ENCODE measurements at places on chromosomes 12 and 14.
A peak's percentile ranks its signal among the peaks of the same experiment; 100 is the strongest.

DNA sequence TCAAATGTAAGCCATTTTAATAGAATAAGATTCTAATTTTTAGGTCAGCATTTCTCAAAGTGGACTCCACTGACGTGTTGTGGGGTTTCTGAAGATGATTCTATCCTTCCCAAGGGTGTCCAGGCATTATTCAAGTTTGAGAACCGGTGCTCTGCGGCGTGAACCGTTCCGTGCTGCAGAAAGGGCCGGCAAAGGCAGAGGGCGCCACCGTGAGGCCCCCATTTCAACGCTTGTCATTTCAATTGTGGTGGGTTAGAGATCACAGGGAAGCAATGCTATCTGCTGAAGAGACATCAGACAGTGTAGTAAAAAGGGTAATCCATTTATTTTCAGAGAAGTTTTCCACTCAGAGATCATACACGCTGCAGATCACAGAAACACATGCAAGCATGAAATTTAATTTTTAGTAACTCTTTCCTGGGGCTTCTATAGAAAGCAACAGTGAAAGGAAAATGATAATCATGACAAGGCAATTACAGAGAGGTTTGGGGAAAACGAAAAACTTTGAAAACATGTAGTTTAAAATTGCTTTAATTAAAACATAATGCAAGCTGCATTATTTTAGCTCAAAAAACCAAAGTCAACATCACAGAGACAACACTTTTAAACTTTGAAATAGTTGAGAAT is 201.7 kb downstream of the EXOC5 start:
- DNase-seq = no peak

DNA sequence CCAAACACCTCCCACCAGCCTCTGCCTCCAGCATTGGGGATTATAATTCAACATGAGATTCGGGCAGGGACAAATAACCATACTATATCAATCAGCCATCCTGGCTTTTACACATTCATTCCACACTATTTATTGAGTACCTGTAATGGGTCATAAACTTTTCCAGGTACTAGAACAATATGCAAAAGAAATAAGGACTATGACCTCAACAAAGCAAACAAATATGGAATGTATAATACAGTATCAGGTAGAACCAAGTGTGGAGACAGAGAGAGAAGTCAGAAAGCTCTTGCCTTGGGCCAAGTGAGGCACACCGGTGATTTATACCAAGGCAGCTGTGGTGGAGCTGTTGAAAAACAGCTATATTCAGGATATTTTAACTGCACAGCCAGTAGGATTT is 116.3 kb downstream of the TSPAN8 start:
- DNase-seq = no peak

- no peak for DNase-seq
Observed at GRCh38 chr12:27619308-27619707, 76.9 kb upstream of the REP15 start.

GRCh38 chr12:121786440-121786825 is 7.1 kb downstream of the RHOF start:
- peak; percentile 37 for DNase-seq

GRCh38 chr12:2833810-2834209 is 1.0 kb downstream of the NRIP2 start:
- no peak for DNase-seq

Data from T-helper 22 cell (primary cell).